HCT116 (cell line): ENCODE measurements at places on chromosomes 5 and 9. TPM values are rescaled to one million over a fixed set of nuclear protein-coding genes. Genes with fewer than 3 reads are reported as not detected.

GRCh38 chr5:149007174-149007573 lies 55.7 kb downstream of the SH3TC2 start:
- no peak overlapping the region for H3K4me3 ChIP-seq
- H3K27me3 ChIP-seq, result no peaks in the 10 kb centered on the region
- DNase-seq, result no peak
- H3K27ac ChIP-seq, result no peak overlapping the region
- H3K36me3 ChIP-seq, result no peaks in the 10 kb centered on the region
- H3K4me1 ChIP-seq, result peaks cover 24% of the 10 kb centered on the region

GRCh38 chr5:59666440-59667068 lies 227.0 kb downstream of the PDE4D start:
- no peaks in the 10 kb centered on the region for H3K27me3 ChIP-seq
- no peak overlapping the region for H3K4me3 ChIP-seq
- DNase-seq, result no peak
- H3K27ac ChIP-seq, result no peak overlapping the region
- H3K4me1 ChIP-seq, result no peaks in the 10 kb centered on the region
- H3K36me3 ChIP-seq, result no peaks in the 10 kb centered on the region

DNA sequence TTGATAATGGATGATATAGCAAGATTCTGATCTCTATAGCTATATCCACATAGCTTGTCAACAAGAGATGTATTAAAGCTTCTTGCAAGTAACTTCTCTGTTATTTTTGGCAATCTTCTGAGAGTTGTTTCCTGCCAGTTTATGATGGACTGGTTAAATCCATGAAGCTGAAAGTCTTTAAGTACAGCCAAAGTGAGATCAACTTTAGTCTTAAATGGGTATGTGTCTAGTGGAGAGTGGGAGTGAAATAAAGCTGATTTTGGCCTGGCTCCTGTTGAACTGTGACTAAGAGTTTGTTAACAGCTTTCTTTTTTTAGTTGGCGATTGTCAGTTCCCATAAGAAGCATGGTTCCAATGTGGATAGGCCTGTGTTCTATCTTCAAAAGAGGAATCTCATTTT lies 350.9 kb upstream of the PCSK5 start:
- H3K4me1 ChIP-seq, result no peaks in the 10 kb centered on the region
- 0 out of 2 replicates have a peak, but pooled peaks cover 5% of the 10 kb centered on the region for H3K27me3 ChIP-seq
- no peak overlapping the region for H3K27ac ChIP-seq
- no peak overlapping the region for H3K4me3 ChIP-seq
- H3K36me3 ChIP-seq, result no peaks in the 10 kb centered on the region

DNA sequence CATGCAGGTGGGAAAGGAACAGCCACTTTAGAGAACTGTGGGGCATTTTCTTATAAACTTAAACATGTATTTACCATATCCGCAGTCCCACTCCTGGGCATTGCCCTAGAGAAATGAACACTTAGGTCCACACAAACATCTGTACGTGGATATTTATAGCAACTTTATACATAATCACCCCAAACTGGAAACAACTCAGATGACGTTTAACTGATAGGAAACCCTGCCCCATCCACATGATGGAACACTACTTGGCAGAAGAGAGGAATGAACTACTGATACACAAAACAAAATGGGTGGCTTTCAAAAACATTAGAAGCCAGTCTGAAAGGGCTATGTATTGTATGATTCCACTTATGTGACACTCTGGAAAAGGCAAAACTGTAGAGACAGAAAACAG lies 22.4 kb downstream of the ECM2 start:
- no peaks in the 10 kb centered on the region for H3K4me1 ChIP-seq
- no peaks in the 10 kb centered on the region for H3K36me3 ChIP-seq
- DNase-seq, result no peak

DNA sequence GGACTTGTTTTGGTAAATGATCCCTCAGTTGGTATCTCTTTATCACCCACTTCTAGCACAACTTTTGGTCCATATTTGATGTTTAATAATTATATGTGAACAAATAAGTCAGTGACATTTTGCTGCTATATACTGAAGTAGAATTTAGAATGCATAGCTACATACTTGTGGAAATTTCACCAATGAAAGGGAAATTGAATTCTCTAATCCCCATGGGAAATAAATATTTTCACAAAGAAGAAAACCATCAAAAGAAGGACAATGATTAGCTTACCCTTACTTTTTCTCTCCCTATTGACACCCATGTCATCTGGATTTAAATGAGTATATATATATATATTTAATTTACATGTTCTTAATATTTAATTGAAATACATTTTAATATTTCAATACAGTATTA lies 94.3 kb upstream of the DAB2 start:
- DNase-seq, result no peak
- no peak overlapping the region for H3K27ac ChIP-seq
- H3K27me3 ChIP-seq, result no peaks in the 10 kb centered on the region
- H3K4me3 ChIP-seq, result no peak overlapping the region
- H3K36me3 ChIP-seq, result no peaks in the 10 kb centered on the region

DNA sequence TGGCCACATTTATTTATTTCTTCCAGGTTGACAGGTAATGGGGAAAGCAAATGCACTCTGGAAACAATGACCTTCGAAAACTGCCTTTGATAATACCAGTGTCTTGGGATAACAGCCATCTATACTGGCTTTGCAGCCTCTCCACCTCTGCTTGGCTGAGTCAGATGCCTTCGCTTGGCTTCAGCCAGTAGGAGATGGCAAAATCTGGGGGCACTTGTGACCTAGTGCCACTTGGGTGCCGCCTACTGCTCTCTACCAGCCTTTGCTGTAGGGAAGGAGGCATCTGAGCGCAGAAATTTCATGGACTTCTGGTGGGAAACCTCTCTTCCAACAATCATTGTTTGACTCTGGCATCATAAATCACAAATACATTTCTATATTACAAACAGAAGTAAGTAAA lies 21.8 kb downstream of the FYB1 start:
- H3K27ac ChIP-seq, result no peak overlapping the region
- peaks cover 16% of the 10 kb centered on the region; the same call in 1 of the 2 replicates for H3K4me1 ChIP-seq
- no peaks in the 10 kb centered on the region for H3K36me3 ChIP-seq
- H3K4me3 ChIP-seq, result no peak overlapping the region

- H3K4me1 ChIP-seq, result peaks cover 11% of the 10 kb centered on the region
- H3K27me3 ChIP-seq, result no peaks in the 10 kb centered on the region
- no peak overlapping the region for H3K4me3 ChIP-seq
- no peak overlapping the region for H3K27ac ChIP-seq
- no peaks in the 10 kb centered on the region for H3K36me3 ChIP-seq
- DNase-seq, result no peak
Observed at GRCh38 chr9:76464706-76465105, 5.7 kb downstream of the GCNT1 start.

- no peaks in the 10 kb centered on the region for H3K36me3 ChIP-seq
- no peaks in the 10 kb centered on the region for H3K27me3 ChIP-seq
- H3K27ac ChIP-seq, result no peak overlapping the region
- H3K4me3 ChIP-seq, result no peak overlapping the region
Observed at GRCh38 chr5:161697001-161697400, 11.5 kb downstream of the GABRA6 start.

- no peaks in the 10 kb centered on the region for H3K4me1 ChIP-seq
- DNase-seq, result no peak
- H3K27ac ChIP-seq, result no peak overlapping the region
- H3K4me3 ChIP-seq, result no peak overlapping the region
- no peaks in the 10 kb centered on the region for H3K36me3 ChIP-seq
Observed at GRCh38 chr9:100029251-100029650, 69.5 kb downstream of the ERP44 start.

DNA sequence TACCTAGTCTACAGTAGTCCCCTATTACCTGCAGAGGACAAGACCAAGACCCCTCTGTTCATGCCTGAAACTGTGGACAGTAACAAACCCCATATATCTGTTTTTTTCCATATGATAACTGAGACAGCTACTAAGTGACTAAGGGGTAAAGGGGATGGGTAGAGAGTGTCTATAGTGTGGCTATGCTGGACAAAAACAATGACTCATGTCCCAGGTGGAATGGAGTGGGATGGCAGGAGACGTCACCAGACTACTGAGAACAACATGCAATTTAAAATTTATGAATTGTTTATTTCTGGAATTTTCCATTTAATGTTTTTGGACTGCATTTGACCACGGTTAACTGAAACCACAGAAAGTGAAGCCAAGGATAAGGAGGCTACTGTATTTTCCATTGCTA lies 171.8 kb downstream of the AGTPBP1 start:
- peak; percentile 19 for DNase-seq
- H3K27me3 ChIP-seq, result no peaks in the 10 kb centered on the region
- H3K36me3 ChIP-seq, result no peaks in the 10 kb centered on the region; the same call in 1 of the 2 replicates
- H3K4me1 ChIP-seq, result peaks cover 19% of the 10 kb centered on the region
- H3K27ac ChIP-seq, result no peak overlapping the region
- H3K4me3 ChIP-seq, result no peak overlapping the region

- H3K27ac ChIP-seq, result no peak overlapping the region
- H3K4me1 ChIP-seq, result no peaks in the 10 kb centered on the region
- H3K4me3 ChIP-seq, result no peak overlapping the region
- H3K27me3 ChIP-seq, result no peaks in the 10 kb centered on the region
Observed at GRCh38 chr5:153985498-153985897, 53.2 kb downstream of the FAM114A2 start.

GRCh38 chr5:1032011-1032410 lies 23.4 kb downstream of the NKD2 start:
- H3K4me1 ChIP-seq, result no peaks in the 10 kb centered on the region
- no peaks in the 10 kb centered on the region for H3K36me3 ChIP-seq
- no peak overlapping the region for H3K4me3 ChIP-seq
- H3K27me3 ChIP-seq, result no peaks in the 10 kb centered on the region
- no peak for DNase-seq

GRCh38 chr5:105952875-105953274 lies 1717.9 kb downstream of the EFNA5 start:
- H3K27ac ChIP-seq, result no peak overlapping the region
- DNase-seq, result no peak
- no peaks in the 10 kb centered on the region for H3K36me3 ChIP-seq

DNA sequence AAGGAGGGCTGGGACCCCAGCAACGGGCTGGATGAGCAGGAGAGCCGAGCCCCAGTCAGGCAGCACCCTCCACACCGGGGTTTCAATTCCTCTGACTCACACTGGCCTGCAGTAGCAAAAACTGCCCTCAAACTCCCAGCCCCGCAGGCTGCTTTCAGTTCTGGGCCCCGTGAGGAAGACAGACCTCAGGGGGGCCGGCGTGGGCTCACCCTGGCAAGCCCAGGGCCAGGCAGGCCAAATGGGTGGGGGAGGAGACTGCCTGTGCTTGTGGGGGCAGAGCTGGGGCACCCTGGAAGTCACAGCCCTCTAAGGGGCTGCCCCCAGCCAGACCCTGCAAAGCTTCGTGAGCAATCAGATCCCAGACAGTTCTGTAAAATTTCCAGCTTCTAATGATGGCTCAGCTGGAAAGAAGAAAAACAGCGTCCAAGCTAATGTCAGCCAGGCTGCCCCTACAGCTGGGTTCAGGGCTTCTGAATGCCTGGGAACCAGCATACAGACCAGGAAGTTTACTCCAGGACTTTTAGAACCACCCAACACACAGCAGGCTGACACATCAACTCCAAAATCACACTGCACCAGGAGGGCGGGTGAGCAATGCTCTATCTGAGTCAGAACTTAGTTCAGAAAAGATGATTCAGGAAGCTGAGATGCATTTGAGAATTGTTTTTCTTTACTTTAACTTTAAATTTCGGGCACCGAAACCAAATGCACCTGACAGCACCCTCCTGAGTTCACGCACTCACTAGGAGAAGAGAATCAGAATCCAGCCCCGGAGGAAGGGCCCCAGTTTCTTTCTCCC lies 34.7 kb downstream of the LPCAT1 start:
- no peak overlapping the region for H3K4me3 ChIP-seq
- no peaks in the 10 kb centered on the region for H3K4me1 ChIP-seq
- no peaks in the 10 kb centered on the region for H3K27me3 ChIP-seq
- no peak overlapping the region for H3K27ac ChIP-seq
- H3K36me3 ChIP-seq, result peaks cover 27% of the 10 kb centered on the region; the same call in 1 of the 2 replicates

GRCh38 chr9:111649016-111649415 lies 12.4 kb upstream of the GNG10 start:
- no peak overlapping the region for H3K27ac ChIP-seq
- H3K4me3 ChIP-seq, result no peak overlapping the region
- H3K36me3 ChIP-seq, result peaks cover 11% of the 10 kb centered on the region
- H3K4me1 ChIP-seq, result no peaks in the 10 kb centered on the region
- no peak for DNase-seq

- no peak overlapping the region for H3K27ac ChIP-seq
- peaks cover 16% of the 10 kb centered on the region for H3K4me1 ChIP-seq
- DNase-seq, result no peak
- H3K36me3 ChIP-seq, result no peaks in the 10 kb centered on the region
- no peaks in the 10 kb centered on the region for H3K27me3 ChIP-seq
Observed at GRCh38 chr5:133026664-133027153, 360 bp upstream of the ZCCHC10 start.

DNA sequence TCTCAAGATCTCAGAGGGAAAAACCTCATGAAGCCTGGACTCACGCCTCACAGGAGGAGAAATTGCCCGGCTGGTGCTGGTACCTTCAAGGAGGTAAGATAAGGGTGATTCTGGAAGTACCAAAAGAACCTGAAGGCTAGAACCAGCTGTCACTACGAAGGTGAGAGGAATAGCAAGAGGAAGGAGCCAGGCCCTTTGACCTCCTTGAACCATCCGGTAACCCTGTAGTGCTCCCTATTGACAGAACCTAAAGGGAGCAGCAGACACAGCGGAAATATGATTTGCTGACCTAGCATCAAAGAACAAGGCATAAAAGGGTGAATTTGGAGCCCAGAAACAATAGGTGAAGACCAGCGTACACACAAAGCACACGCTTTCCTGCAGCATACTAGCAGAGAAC lies 92.2 kb downstream of the DOCK8 start:
- no peaks in the 10 kb centered on the region for H3K27me3 ChIP-seq
- no peak overlapping the region for H3K27ac ChIP-seq
- H3K4me1 ChIP-seq, result no peaks in the 10 kb centered on the region
- H3K4me3 ChIP-seq, result no peak overlapping the region

DNA sequence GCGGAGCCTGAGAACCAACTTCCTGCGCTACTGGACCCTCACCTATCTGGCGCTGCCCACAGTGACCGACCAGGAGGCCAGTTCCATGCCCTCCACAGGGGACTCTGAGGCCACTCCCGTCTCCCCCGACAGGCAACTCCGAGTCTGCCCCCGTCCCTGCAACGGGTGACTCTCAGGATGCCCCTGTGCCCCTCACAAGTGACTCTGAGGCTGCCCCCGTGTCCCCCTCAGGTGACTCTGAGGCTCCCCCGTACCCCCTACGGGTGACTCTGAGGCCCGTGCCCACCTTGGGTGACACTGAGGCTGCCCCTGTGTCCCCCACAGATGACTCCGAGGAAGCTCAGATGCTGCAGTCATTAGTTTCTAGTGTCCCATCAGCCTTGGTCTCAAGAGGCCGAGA lies 25.1 kb downstream of the CEL start:
- H3K27me3 ChIP-seq, result no peaks in the 10 kb centered on the region
- no peaks in the 10 kb centered on the region for H3K4me1 ChIP-seq
- no peak for DNase-seq
- no peak overlapping the region for H3K4me3 ChIP-seq
- no peak overlapping the region for H3K27ac ChIP-seq

The ABL1 gene
- 54.7 TPM for total RNA-seq

The SHOC1 gene
- 1.1 TPM for total RNA-seq

The NKD2 gene
- 20.4 TPM for total RNA-seq

The IFNK gene
- not detected for total RNA-seq

The GADD45G gene
- total RNA-seq, result not detected

The TCF7 gene
- 17.8 TPM for total RNA-seq

The ZDHHC11 gene
- total RNA-seq, result 17.0 TPM

The TMEM174 gene
- total RNA-seq, result not detected

The RNF180 gene
- total RNA-seq, result not detected

The ZNF608 gene
- 5.6 TPM for total RNA-seq
